ENCODE measurements at places on chromosomes 1 and 21.

DNA sequence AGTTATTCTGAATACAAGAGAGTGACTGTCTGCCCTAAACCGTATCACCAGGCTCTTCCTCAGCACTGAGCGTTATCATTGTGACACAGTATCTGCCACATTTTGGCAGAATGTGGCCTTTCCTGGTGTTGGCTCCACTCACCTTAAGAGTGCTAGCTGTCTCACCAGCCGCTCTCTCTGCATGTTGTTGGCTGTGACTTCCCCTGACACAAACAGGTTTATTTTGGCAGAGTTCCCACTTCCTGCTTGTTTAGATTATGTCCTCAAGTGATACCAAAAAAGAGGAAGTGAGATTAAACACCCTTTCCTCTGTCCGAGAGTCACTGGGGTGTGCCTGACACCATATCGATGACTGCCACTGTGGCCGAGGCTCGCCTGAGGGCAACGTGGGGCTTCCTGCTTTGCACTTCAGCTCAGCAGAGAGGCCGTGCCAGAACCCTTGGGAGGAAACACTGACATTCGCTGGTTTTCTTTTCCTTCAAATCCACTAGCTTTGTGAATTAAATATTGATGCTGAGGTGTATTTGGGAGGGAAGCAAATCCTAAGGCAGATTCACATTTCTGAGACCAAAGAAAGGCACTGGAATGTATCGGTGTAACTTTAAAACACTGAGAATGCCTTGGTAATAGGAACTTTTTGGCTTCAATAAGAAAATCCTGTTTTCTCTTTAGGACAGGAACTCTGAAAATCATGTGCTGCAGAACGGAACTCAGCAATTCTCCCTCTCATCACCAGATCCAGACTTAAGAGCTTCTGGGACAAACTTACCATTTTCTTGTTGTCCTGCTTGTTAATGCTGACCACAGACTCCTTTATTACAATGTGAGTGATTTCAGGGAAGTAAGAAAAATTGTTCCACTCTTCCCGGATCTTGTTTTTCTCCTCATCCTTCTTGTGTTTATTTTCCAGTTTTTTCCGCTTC lies 102.1 kb downstream of the JAK1 start:
- no peak for DNase-seq

DNA sequence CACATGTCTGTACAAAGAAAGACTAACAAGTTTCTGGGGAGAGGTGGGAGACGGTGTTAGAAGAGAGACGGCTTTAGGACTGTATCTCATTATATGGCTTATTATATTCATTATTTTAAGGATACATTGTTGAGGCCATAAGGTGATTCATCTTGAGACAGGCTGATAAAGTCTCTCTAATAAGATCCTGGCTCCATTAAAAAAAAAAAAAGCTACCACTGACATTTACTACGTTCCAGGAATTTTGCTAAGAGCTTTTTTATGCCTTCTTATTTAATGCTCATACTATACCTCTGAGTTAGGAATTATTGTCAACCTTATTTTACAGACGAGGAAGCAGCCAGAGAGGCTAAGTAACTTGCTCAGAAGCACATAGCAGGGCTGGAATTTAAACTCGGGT lies 173.7 kb downstream of the GABPA start:
- no peak for DNase-seq

- DNase-seq = no peak
Observed at GRCh38 chr1:193700710-193701355, 514.4 kb upstream of the B3GALT2 start.

- DNase-seq = no peak
Observed at GRCh38 chr21:36111238-36111637, 23.6 kb upstream of the CBR3 start.

- no peak for DNase-seq
Observed at GRCh38 chr1:216627252-216627651, 96.0 kb downstream of the ESRRG start.

DNA sequence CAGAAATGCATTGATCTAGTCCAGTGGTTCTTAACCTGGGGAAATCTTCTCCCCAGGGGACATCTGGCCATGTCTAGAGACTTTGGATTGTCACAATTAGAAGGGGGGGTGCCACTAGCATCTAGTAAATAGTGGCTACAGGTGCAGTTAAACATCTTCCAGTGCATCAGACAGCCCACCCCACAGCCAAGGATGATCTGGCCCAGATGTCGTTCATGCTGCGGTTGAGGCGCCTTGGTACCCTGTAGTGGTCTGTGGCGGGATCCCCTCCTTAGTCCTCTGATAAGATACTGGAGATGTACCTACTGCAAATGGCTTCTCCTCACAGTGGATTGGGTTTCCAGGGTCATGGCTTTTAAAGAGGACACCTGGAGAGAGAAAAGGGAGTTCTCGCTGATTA lies 69.8 kb downstream of the PRDM2 start:
- DNase-seq = no peak

GRCh38 chr1:231778009-231778719 lies 151.6 kb downstream of the DISC1 start:
- no peak for DNase-seq

DNA sequence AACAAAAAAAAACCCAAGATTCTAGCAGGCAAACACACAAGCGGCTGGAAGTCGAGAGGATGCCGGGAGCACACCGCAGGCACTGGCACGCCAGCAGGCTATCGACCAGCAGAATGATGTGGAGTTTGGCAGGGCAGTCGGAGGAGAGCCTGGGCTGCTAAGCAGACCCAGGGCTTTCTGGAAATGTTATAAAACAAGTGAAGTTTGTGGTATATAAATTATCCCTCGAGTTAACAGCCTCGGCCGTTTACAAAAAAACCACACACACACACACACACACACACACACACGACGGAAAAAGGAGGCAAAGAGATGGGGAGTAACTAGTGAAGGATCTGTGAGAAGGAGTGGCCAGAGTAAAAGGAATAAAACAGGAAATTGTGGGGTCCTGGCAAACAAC lies 87.2 kb upstream of the IVNS1ABP start:
- DNase-seq = no peak

DNA sequence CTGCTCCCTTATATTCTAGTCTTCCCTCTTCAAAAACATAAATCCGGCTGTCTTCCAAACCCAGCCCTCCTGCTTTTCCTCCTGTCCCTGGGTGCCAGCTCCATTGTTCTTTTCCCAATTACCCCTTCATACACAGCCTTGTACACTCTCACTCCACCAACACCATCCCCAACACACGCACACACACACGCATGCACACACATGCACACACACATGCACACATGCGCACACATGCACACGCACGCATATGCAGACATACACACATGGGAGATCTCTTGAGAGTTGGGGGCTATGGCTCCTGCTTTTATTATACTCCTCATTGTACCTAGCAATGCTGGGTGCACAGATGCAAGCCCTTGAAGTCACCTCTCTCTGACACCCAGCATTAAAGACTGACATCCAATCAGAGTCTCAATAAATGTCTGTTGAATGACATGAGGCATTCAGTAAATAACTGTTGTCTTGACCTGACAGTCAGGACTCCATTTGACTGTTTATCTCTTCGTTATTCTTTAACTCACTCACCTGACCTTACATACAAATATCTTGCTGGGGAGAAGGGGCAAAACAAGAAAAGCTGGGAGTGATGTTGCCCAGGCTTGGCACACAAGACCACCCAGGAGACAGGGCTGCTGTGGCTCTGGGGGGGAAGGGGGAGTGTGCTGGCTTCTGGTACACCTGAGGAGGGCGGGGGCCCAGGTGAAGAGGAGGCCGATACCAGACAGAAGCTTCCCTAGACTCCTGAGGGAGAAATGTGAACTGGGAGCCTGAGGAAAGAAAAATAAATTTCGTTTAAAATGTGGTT lies 16.0 kb downstream of the ABCA4 start:
- DNase-seq = no peak

DNA sequence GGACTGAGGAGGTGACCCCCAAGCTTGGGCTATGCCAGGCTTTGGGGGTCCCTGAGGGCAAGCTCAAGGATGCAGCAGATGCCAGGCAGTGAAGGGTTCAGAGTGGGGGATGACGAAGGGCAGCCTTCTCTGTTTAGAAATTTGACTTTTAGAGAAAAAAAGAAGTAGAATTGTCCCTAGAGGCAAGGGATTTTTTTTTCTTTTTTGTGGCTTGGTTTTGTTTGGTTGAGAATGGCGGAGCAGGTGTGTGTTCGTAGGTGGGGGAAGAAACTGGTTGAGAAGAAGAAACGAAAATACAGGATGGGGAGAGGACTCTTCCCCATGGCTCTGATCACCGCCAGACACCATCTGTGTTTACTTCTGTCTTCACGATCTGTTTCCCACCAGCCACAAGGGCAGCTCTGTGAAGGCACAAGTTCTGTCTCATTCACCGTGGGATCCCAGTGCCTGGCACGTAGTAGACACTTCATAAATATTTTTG lies 8.2 kb downstream of the PLA2G5 start:
- no peak for DNase-seq

DNA sequence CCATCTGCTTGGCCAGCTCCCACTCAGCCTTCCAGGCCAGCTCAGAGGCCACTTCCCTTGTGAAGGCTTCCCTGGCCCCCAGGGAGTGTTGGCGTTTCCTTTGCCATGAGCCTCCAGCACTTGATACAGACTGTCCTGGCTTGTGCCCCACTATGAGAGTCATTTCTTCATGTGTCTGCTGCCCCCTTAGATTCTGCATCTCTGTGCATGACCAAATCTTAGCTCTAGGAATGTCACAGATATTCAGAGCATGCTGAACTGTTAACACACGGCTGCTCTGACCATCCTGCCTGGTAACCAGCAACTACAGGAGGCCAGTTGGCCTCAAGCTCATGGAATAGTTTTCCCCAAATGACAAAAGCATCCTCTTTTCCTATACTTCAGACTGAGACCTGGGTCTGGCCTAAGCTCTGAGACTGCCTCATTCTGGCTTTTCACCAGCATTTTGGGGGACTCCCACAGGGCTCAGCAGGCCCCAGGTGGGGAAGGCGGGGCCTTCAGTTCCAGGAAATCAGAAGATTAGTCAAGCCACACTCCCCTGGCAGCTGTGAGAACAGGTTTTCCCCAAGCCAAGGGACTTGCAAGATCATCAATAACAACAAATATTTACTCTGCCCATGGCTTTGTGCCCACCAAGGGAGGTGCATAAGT lies 182.6 kb upstream of the EDN2 start:
- peak; percentile 42 for DNase-seq

DNA sequence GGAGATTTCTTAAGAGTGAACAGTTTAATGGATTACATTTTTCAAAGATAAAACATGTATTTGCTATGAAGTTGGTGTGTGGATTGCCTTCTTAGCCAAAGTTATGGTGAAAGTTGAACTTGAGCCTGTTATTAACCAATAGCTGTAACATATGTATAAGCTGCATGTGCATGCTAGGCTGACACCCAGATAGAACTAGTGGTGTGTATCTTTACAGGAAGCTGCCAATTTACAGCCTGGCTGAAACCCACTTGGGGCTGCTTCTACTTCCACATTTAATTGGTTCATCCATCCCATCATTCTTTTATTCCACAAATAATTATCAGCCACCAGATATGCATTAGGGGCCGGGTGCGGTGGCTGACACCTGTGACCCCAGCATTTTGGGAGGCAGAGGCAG lies 3.3 kb downstream of the PLA2G5 start:
- no peak for DNase-seq

DNA sequence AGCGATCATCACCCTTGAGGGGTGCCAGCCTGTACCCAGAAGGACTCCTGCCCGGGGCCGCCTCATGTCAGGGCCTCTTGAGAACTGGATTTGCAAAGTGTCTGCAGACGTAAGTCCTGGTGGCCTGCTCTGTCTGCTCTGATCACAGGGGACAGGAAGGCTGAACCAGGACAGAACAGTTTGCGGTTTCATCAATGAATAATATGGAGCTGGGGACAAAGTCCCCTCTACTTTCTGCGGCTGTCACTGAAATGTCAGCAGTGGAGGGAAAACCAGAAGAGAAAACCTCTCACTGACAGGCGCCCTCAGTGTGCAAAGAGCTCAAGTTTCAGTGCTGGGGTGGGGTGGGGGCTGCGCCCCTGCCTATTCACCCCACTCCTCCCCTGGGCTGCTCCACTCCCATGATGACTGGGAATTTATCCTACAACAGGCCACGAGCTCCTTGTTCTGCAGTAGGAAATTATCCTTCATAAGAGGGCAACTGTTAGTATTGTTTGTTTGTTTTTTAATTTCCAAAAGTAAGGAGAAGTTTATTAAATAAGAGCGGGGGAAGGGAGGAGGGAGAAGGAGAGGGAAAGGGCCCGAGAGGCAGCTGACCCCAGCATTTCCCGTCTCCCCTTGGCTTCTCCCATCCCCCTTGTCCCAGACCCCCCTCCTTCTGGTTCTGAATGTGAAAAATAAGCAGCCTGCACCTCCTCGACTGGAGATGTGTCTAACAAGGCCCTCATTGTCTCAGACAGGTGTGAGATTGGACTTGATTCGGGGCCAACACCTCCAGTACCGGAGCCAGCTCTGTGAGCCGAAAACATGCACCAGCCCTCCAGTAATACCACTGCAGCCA lies 149.2 kb downstream of the CLIC6 start:
- no peak for DNase-seq

GRCh38 chr1:207407655-207408260 lies 46.4 kb upstream of the CR2 start:
- no peak for DNase-seq

Measured in stimulated activated CD4-positive, alpha-beta T cell treated with anti-CD3 and anti-CD28 coated beads, TNF-alpha, amount 100 ng/mL, for 1 hour (primary cell).